ENCODE measurements at places on chromosomes 11 and 22. TPM values are rescaled to one million over a fixed set of nuclear protein-coding genes. Genes with fewer than 3 reads are reported as not detected.

The TRIM48 gene
- not detected for total RNA-seq

DNA sequence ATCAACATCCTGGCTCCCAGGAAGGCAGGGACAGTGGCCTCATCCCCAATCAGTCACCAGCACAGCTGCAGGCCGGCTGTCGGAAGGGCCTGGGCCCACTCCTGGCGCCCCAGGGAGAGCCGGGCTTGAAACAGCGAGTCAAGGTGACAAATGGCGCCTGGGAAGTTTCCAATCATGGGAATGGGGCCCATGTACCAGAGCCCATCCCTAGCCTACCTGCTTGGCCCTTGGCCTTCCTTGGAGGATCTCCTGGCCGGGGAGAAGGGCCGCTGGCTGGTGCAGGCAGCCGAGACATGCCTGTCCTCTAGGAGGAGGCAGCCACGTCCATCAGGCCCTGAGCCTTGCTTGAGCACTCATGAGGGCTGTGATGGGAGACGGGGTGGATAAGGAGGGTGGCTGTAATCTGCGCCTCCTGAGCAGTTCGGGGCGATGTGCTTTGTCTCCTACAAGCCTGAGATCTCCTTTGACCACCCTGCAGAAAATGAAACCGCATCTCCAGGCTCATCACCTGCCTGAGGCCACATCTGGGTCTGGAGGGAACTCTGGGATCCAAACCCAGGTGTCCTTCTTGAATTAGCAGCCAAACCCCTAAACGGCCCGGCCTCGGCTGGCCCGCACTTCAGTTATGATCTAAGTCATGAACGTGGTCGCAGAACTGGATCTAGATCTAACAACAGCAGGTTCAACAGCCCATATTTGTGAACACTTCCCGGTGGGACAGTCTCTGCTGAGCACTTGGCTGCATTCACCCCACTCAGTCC, 862.0 kb downstream of the TBC1D22A start:
- DNase-seq, result no peak

GRCh38 chr11:125933030-125933813, 12.6 kb upstream of the VSIG10L2 start:
- no peak for DNase-seq

GRCh38 chr11:73155102-73155501, 13.0 kb upstream of the FCHSD2 start:
- DNase-seq, result no peak

GRCh38 chr11:125148743-125149142, 15.8 kb upstream of the PKNOX2 start:
- DNase-seq, result no peak

Data from colonic mucosa (tissue), 4 donors.